Stimulated activated CD8-positive, alpha-beta memory T cell treated with anti-CD3 and anti-CD28 coated beads, Interleukin-7, amount 100 ng/mL, for 1 hour (primary cell): ENCODE measurements at places on chromosomes 2 and 18.

GRCh38 chr2:240703417-240704341, 12.0 kb downstream of the AQP12A start:
- DNase-seq = no peak

- DNase-seq = no peak
Measured at GRCh38 chr18:68244786-68245185, 470.1 kb downstream of the TMX3 start.

GRCh38 chr2:205500065-205500464, 182.2 kb upstream of the NRP2 start:
- DNase-seq = no peak

- DNase-seq = no peak
Measured at GRCh38 chr2:188746727-188747126, 227.4 kb upstream of the COL3A1 start.

- DNase-seq = no peak
Measured at GRCh38 chr2:153043385-153043784, 325.0 kb downstream of the ARL6IP6 start.

DNA sequence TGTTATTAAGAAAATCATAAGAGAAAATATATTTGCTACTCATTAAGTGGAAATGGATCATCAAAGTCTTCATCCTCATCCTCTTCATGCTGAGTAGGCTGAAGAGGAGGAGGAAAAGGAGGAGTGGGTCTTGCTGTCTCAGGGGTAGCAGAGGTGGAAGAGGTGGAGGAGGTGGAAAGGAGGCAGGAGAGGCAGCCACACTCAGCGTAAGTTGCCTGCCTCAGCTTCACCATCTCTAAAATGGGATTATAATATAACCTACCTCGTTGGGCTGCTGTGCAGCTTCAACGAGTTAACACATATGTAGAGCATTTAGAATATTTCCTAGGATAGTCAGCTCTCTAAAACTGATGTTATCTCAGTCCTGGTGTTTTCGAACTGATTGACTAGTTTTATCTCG, 4.3 kb upstream of the MYO1B start:
- no peak for DNase-seq

DNA sequence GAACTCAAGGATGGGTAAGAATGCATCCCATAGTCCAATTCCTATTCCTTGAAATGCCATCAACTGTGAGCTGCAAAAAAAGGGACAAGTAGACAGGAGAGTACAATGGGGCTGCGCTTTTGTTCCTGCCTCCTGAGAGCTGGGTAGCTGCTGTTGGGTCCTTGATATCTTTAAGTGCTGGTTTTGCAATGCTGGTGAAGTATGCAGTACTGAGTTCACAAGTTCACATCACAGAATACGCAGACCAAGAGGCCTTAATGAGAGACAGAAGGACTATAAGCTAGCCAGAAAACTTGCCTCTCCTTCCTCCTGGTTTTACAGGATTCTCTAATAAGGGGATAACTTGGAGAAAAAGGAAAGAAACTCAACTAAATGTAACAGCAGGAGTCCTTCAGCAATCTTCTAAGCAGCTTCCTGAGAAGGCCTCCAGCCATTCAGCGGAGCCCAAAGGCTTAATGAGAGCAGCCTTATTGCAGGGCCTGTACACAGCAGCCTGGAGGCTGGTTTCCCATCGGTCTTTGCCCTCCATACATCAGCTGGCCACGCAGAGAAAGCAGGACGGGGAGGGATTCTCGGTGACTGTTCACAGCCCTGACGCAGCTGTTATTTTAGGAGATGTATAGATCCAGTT, 293.1 kb downstream of the CDCA7 start:
- no peak for DNase-seq

GRCh38 chr18:50610349-50610748, 50.5 kb downstream of the MAPK4 start:
- no peak for DNase-seq

DNA sequence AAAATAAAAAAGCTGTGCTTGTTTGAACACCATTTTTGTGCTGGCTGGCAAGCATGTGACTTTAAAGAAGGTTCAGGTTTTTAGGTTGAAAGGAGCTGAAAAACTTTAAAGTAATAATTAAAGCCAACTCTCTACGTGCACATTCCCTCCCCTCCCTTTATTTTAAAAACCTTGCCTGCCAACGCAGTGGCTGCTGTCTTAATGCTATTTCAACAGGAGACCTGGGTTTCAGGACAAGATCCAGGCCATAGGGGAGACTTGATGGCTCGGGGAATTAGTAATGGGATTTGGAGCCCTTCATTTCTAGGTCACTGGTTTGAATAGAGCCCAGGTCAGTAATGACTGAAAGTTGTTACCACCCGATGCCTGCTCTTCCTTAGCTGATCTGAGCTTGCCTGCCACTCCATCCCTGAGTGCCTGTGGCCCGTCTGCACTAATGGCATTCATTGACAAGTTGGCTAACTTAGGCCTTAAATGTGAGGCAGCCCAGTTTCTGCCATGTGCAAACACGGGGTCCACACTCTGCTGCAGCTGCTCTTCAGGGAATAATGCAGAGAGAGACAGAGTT, 1233.2 kb upstream of the ZEB2 start:
- DNase-seq = no peak

GRCh38 chr18:9989481-9989880, 75.7 kb downstream of the VAPA start:
- no peak for DNase-seq

DNA sequence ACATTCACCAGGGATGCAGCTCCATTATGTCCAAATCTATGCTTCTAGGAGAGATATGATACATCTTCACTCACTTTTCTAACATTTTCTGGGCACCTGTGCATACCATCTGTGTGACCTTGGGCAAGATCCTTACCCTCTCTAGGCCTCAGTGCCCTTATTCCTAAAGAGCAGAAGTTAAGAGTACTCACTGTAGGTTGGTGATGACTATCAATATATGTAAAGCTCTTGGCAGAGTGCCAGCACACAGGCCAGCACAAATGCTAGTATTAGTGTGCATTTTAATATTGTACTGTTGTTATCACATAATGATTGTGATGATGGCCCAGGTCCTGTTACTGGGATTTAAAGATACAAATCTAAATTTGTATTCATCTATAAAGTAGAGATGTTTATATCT, 199.2 kb downstream of the RAD51AP2 start:
- no peak for DNase-seq
